ENCODE measurements at places on chromosomes 12 and 14. TPM values are rescaled to one million over a fixed set of nuclear protein-coding genes. Genes with fewer than 3 reads are reported as not detected.

- DNase-seq: no peak
Measured at GRCh38 chr14:81673930-81674329, 140.3 kb upstream of the SEL1L start.

DNA sequence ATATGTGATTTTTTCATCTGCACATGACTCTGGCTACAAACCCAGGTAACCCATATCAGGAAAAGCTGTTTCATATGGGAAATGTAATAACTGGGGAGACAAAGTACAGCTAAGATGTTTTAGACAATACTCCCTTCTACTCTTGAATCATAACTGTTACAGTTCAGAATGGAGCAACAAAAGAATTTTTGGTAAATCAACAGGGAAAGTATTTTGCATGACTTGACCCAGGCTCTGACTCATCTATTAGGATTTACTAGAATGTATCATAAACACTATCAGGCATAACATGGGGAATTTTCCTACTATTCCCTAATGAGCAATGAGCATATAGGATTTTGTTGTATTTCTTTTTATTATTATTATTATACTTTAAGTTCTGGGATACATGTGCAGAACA is 553.0 kb downstream of the SLC16A7 start:
- peak; percentile 46 for DNase-seq

DNA sequence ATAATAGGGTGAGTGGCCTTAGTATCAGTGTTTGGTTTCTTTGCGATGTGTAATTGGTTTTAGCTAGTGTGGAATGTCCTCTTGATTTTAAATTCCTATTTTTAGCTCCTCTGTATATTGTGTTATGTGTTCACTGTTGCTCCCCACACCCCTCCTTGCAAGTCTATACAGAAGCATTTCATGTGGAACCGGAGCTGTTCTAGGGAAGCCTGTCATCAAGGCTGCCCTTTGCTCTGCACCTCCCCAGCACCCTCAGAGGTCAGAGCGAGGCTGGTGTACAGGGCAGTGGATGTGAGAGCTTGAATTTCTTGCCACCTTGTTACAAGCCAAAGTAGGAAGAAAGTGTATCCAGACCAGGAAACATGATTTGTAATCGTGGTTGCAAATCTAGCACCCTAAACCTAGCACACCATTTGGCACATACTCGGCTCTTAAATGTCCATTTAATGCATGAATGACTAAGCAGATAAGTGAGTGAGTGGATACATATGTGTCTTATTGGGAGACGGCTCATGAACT is 376.8 kb downstream of the RGS6 start:
- no peak for DNase-seq

Gene KRT6B
- total RNA-seq: not detected

Gene RNF212B
- total RNA-seq: not detected

Data from RPMI7951 (cell line).